ENCODE measurements at places on chromosomes 5 and 9. TPM values are rescaled to one million over a fixed set of nuclear protein-coding genes. Genes with fewer than 3 reads are reported as not detected.

Gene KIF24
- polyA plus RNA-seq: 0.57 TPM

DNA sequence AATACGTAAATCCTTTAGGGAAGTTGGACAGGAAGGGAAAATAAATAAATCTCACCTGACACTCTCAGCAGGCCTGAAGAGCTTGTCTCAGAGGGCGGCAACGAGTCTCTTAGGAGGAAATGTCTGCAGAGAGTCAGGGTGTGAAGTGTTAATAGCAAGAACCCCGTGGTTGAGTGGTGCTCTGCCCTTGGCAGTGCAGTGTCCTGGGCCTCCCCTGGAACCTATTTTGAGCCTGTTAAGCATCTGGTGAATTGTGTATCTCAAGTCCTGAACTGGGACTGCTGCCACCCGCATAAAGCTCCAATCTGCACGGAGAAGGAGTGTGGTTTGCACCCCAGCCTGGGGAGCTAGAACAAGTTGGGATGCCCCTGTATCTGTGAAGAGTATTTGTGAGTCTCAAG lies 211.8 kb downstream of the GOLPH3 start:
- H3K27me3 ChIP-seq: no peaks in the 10 kb centered on the region
- H3K4me3 ChIP-seq: no peak overlapping the region
- DNase-seq: no peak

GRCh38 chr5:124417196-124417595 lies 329.2 kb downstream of the ZNF608 start:
- no peak overlapping the region for H3K27ac ChIP-seq
- no peak for DNase-seq
- no peak overlapping the region for H3K4me3 ChIP-seq
- H3K4me1 ChIP-seq: no peaks in the 10 kb centered on the region
- no peaks in the 10 kb centered on the region for H3K27me3 ChIP-seq
- H3K36me3 ChIP-seq: no peaks in the 10 kb centered on the region

- no peaks in the 10 kb centered on the region for H3K27me3 ChIP-seq
- H3K36me3 ChIP-seq: no peaks in the 10 kb centered on the region
- no peak overlapping the region for H3K4me3 ChIP-seq
- no peak for DNase-seq
- no peak overlapping the region for H3K27ac ChIP-seq
Measured at GRCh38 chr9:36301227-36301626, 43.0 kb upstream of the GNE start.

All from thymus (tissue), 14 donors.